Chondrocyte (in vitro differentiated cells): ENCODE measurements at places on chromosomes 16 and 17. TPM values are rescaled to one million over a fixed set of nuclear protein-coding genes. Genes with fewer than 3 reads are reported as not detected.
A peak's percentile ranks its signal among the peaks of the same experiment; 100 is the strongest.

Gene PPL
- total RNA-seq, result 0.22 to 1.2 TPM (median 0.97 TPM) in 3 replicates

Gene RGS11
- 20.3 to 23.2 TPM (median 21.0 TPM) in 3 replicates for total RNA-seq

Gene ACSM3
- total RNA-seq, result 0.48 to 2.0 TPM (median 1.9 TPM) in 3 replicates

Gene CD300A
- total RNA-seq, result not detected in 3 replicates

GRCh38 chr16:51151961-51152663 lies 1.0 kb upstream of the SALL1 start:
- H3K27me3 ChIP-seq, result peaks cover 71% of the 10 kb centered on the region
- peaks cover 27% of the 10 kb centered on the region for H3K4me1 ChIP-seq
- H3K36me3 ChIP-seq, result peaks cover 3% of the 10 kb centered on the region
- no peak overlapping the region for H3K27ac ChIP-seq
- H3K4me3 ChIP-seq, result peak overlapping the region; percentile 53
- DNase-seq, result no peak

GRCh38 chr17:38921756-38922411 lies 3.5 kb upstream of the LASP1NB start:
- H3K4me1 ChIP-seq, result peaks cover 74% of the 10 kb centered on the region
- DNase-seq, result peak; percentile 42
- no peaks in the 10 kb centered on the region for H3K27me3 ChIP-seq
- no peak overlapping the region for H3K4me3 ChIP-seq

DNA sequence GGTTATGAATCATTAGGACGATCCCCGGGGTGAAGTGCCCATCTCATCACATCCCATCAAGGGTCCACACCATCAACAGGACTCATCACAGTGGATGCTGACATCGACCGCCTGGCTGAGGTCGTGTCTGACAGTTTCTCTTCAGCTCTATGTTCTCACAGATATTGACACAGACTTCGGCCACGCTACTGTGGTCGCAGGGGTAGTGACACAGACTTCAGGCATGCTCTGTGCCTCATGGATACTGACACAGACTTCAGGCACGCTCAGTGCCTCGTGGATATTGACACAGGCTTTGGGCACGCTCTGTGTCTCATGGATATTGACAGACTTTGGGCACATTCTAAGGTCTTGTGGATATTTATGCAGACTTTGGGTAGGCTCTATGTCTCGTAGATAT lies 50.1 kb downstream of the KLHDC4 start:
- H3K27ac ChIP-seq, result no peak overlapping the region
- no peaks in the 10 kb centered on the region for H3K4me1 ChIP-seq
- H3K4me3 ChIP-seq, result no peak overlapping the region
- no peak for DNase-seq
- peaks cover 2% of the 10 kb centered on the region for H3K27me3 ChIP-seq

DNA sequence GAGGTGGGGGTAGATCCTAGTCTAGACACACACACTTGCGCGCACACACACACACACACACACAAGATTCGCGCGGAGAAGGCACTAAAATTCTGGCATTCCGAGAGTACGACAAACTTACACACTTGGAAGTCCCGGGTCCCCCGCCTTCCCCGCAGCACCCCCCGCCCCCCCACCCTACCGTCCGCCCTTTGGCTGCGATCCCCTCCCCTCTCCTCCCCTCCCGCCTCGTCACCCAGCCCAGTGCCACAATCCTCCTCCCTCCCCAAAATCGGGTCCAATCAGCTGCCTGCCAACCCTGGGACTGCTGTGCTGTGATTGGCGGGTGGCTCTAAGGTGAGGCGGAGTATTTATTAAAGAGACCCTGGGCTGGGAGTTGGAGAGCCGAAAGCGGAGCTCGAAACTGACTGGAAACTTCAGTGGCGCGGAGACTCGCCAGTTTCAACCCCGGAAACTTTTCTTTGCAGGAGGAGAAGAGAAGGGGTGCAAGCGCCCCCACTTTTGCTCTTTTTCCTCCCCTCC lies at the start of gene SOX9:
SOX9 (plus strand) TSS at position 379 of the 522 bp plus-strand sequence. CDS start 372 bp downstream, outside the sequence.
- peak within 1 kb of the TSS; percentile 83 for H3K27ac ChIP-seq
- peaks cover 11% of the 10 kb centered on the region for H3K36me3 ChIP-seq
- H3K27me3 ChIP-seq, result peaks cover 20% of the 10 kb centered on the region
- DNase-seq, result no peak
- H3K4me3 ChIP-seq, result peak within 1 kb of the TSS; percentile 98

DNA sequence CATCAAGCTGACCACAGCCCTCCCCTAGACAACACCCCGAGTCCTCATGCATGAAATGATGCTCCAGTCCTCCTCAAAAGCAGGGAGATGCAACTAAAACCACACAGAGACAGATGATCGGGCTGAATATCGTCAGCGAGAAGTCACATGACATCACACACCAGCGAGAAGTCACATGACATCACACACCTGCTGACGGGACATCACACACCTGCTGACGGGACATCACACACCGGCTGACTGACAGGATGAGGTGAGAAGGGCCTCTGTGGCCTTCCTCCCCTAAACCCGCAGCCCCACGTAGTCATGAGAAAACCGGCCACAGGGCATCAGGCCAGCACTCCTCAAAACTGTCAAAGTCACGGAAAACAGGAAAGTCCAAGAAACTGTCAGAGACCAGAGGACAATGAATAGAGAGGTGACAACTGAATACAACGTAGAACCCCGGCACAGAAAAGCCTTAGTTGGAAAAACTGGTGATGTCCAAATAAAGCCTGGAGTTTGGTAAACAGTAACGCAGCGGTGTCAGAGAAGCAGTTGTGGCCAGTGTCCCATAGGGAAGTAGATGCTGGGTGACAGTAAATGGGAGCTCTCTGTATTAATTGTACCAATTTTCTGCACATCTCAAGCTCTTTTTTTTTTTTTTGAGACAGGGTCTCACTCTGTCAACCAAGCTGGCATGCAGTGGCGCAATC lies 14.3 kb downstream of the LITAF start:
- peaks cover 16% of the 10 kb centered on the region for H3K4me1 ChIP-seq
- H3K27ac ChIP-seq, result no peak overlapping the region
- no peak overlapping the region for H3K4me3 ChIP-seq
- peaks cover 7% of the 10 kb centered on the region for H3K36me3 ChIP-seq

GRCh38 chr16:6835941-6836340 lies 496.7 kb upstream of the RBFOX1 start:
- H3K4me3 ChIP-seq, result no peak overlapping the region
- H3K4me1 ChIP-seq, result no peaks in the 10 kb centered on the region

DNA sequence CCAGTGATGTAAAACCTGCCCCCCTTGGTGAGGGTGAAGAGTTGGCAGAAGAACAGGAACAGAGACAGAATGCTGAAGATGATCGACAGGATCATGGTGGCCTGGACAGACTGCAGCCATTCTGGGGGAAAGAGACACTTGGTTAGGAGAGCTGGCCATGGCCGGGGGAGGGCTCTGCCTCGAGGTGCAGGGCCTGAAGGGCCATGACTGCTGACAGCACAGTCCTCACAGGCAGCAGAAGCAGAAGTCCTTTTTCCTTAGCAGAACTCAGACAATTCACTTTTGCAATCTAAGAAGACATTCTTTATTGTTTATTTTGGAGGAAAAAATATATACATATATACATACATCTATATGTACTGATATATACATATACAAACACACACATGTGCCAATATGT lies 25.6 kb downstream of the PMP22 start:
- H3K27me3 ChIP-seq, result no peaks in the 10 kb centered on the region
- DNase-seq, result no peak
- H3K4me1 ChIP-seq, result peaks cover 11% of the 10 kb centered on the region
